ENCODE measurements at places on chromosomes 3 and 15. TPM values are rescaled to one million over a fixed set of nuclear protein-coding genes. Genes with fewer than 3 reads are reported as not detected.

GRCh38 chr3:8254489-8254888, 247.1 kb upstream of the LMCD1 start:
- H3K27ac ChIP-seq: no peak overlapping the region
- H3K27me3 ChIP-seq: no peaks in the 10 kb centered on the region
- H3K4me3 ChIP-seq: no peak overlapping the region

DNA sequence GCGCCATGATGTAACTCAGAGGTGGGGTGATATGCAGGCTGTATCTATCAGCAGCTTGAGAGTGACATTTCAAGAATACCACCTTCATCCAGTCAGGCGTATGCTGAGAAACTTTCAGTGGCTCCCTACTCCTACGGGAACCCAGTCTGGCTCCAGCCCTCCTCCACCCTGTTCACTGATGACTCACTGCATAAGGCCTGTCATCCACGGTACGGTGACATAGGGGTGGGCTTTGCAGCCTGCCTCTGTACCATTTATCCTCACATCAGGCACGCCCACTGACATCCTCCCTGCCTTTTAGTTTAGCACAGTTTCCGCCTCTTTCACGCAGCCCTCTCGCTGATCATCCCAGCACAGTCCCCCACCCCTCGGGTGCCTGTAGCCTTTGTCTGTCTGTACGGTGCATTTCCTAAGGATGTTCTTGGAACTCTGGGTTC, 11.7 kb downstream of the PXYLP1 start:
- H3K4me1 ChIP-seq: peaks cover 60% of the 10 kb centered on the region
- H3K4me3 ChIP-seq: peak overlapping the region; percentile 32
- H3K27ac ChIP-seq: peak overlapping the region; percentile 87
- peak; percentile 61 for DNase-seq
- no peaks in the 10 kb centered on the region for H3K27me3 ChIP-seq
- H3K36me3 ChIP-seq: peaks cover 60% of the 10 kb centered on the region

GRCh38 chr3:180940826-180941225, 28.4 kb downstream of the FXR1 start:
- peaks cover 6% of the 10 kb centered on the region for H3K4me1 ChIP-seq
- no peak overlapping the region for H3K4me3 ChIP-seq
- H3K27me3 ChIP-seq: no peaks in the 10 kb centered on the region
- no peak for DNase-seq
- no peak overlapping the region for H3K27ac ChIP-seq

GRCh38 chr3:17741621-17742101, 770 bp downstream of the TBC1D5 start:
- no peak for DNase-seq
- peak overlapping the region; percentile 88 for H3K27ac ChIP-seq
- no peaks in the 10 kb centered on the region for H3K27me3 ChIP-seq
- peaks cover 22% of the 10 kb centered on the region for H3K36me3 ChIP-seq
- H3K4me3 ChIP-seq: peak overlapping the region; percentile 93
- H3K4me1 ChIP-seq: peaks cover 39% of the 10 kb centered on the region

STRIT1 gene
- total RNA-seq: not detected

All from activated T-helper 2 cell treated with anti-CD3 and anti-CD28 coated beads, Interferon-gamma antibody, Interleukin-2, Interleukin-4, amounts not matched to agents 10 μg/mL and 5 μg/mL and 100 μg/mL, durations not matched to agents 14 hours and 24 hours and 36 hours (primary cell).